ENCODE measurements at places on chromosomes 2 and 18.

DNA sequence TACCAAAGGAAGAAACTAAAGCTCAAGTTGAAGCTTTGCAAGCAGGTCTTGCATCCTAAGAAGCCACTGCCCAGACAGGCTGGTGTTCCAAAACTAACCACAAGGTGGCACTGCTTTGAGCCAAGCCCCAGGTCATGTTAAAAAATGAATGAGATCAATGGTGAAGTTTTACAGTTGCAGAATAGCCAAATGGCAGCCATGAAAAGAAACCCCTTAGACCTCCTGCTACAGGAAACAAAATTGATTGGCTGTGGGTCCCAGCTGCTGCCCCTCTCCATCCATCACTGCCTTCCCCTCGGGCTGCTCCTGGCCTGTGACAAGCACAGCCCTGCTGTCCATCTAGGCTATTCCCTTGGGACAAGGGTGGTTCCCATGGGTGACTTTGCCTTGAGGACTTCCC is 20.7 kb upstream of the MREG start:
- peak; percentile 91 for DNase-seq

DNA sequence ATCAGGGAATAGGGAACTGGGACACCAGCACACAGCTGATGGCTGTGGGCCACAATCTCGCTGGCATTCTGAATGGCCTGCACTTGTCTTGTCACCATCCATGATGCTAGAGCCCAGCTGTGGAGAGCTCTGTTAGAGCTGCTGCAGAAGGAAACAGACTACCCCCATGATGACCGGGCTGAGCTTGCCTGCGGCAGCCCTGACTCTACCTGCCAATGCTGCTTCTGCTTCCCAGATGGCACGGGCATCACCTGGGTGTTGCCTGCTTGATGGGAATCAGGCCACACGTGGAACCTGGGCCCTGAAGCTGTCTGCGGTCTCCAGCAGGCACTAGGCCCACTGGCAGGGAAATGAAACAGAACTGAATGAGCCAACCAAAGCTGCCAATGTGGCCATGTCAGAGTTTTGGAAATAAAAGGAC is 11.2 kb upstream of the DAW1 start:
- no peak for DNase-seq

GRCh38 chr2:215022910-215023309 is 115.5 kb downstream of the ABCA12 start:
- no peak for DNase-seq

- DNase-seq, result no peak
Measured at GRCh38 chr18:3340682-3341097, 78.8 kb downstream of the MYL12B start.

DNA sequence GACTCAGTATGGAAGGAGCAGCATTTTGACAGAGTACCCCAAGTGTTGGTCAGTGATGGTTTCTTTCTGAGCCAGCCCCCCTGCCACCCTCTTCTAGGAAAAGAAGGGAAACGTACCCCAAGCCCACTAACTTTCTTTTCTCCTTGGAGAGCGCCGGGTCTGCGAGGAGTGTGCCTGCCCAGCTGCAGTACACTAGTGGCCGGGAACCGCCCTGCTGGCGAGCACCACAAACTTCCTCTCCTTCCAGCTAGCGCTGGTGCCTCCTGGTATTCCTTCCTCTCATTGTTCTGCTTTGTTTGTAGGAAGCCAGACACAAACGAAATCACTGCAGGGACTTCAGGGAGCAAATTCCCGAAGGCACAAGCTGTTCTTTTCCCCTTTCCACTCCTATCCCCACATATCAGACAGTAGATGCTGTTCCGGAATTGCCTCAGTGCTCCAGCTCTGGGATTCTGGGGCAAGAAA is 1.8 kb downstream of the CCDC85A start:
- DNase-seq, result peak; percentile 78

- DNase-seq, result peak; percentile 71
Measured at GRCh38 chr2:176130957-176131847, 1.7 kb downstream of the HOXD8 start.

DNA sequence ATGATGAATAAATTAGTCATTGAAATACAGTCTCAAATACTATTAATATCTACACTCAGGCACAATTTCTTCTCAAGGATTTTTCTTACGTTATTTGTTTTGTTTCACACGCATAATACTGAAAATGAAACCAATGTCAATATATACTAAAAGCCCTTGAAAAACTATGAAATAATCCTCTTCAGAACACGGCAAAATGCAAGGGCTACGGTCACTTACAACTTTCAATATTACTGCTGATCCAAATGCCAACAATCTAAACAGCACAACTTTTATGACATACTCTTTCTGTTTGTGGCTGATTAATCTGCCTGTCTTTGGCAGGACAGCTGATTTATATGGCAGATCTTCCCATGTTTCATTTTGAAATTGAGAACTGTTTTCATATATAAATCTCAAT is 68.3 kb downstream of the LRPPRC start:
- no peak for DNase-seq

DNA sequence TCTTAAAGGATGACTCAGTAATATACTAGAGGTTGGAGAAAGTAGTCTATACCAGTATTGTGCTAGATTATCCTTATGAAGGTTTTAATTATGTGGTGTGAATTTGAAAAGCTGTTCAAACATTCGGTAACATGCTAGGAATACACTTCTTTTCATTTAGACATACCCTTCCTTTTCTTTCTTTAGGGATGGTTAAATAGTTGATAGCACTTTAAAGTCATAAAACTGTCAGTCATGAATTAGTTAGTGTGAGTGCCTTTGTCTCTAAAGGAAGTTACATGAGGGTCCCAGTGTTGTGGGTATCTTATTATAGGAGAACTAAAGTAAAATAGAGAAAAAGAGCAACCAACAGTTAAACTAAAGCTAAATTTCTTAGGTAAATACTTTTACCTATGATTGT is 149.3 kb downstream of the CSRNP3 start:
- DNase-seq, result no peak

DNA sequence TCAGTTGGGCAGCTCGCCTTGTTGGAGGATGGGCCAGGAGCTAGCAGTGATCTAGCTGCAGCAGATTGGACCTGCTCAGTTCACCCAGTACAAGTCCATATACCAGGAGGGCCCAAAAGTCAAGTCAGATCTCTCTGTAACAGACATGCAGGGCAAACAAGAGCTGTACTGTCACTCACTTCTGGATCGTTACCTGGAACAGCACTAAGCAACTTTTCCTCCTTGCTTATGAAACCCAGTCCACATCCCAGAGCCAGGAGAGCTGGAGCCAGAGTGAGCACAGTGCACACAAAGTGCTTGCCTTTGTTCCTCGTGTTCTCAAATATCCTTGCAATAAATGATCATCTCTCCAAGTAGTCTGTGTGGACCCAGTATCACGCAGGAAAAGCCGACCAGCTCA is 244.1 kb upstream of the FOSL2 start:
- DNase-seq, result no peak

DNA sequence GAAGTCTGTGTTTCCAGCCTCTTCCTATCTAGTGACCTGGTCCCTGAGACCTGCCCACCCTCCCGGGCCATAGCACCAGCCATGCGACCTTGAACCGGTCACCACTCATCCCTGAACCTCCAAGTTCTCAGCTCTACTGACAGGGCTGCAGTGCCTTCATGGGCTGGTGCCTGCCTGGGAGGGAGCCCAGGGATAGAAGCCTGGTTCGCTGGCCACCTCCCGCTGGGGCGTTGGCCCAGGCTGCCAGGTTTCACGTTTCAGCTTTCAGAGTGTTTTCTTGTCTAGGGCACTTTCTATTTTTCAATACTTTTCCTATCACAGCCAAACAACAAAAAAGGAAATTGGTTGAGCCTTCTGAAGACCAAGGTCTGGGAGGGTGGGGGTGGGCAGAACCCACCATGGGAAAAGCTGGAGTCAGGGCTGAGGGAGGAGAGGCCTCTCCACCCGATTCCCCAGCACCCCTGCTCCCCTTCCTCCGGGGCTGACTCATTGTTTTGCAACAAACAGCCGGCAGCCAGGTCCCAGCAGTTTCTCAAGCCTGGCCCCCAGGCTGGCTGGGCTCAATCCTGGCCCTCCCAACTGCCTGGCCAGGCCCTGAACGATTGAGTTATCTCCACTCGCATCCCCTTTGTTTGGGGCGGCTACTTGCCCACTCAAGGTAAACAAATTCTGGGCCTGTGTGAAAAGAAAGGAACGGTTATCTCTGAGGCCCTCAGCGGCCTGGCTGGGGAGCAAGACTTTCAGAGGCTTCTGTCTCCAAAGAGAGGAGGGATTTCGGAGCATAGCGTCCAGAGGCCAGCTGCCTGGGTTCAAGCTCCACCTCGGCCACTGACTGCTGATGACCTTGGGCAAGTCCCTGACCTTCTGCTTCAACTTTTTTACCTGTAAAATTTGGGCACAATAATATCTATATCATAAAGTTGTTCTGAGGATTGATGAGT is 47.5 kb downstream of the ZFP36L2 start:
- peak; percentile 70 for DNase-seq

GRCh38 chr2:212282671-212283261 is 255.8 kb downstream of the ERBB4 start:
- no peak for DNase-seq

GRCh38 chr18:6058941-6059340 is 163.6 kb upstream of the TMEM200C start:
- DNase-seq, result peak; percentile 45

- no peak for DNase-seq
Measured at GRCh38 chr2:157349949-157350515, 24.4 kb upstream of the ERMN start.

DNA sequence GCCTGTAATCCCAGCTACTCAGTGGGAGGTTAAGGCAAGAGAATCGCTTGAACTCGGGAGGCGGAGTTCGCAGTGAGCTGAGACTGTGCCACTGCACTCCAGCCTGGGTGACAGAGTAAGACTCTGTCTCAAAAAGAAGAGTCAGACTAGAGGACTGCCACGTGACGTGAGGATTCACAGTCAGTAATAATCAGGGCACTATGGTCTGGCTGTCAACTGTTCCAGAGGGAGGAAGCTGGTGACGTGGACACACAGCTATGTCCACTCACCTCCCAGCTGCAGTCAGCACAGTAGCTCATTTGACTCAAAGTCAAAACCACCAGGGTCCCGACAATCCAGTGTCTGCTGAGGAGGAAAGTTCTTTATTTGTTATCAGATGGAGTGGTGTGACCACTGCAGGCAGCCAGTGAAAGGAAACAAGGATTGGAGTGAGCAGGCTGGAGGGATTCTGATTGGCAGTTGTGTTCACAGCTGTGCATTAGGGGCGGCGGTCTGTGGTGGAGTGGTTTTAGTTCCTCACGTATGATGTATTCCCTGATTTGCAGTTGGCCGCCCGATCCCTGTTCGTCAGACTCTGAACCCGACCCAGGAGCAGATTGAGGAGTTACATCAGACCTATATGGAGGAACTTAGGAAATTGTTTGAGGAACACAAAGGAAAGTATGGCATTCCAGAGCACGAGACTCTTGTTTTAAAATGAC is 37.9 kb downstream of the MOGAT1 start:
- peak; percentile 89 for DNase-seq

DNA sequence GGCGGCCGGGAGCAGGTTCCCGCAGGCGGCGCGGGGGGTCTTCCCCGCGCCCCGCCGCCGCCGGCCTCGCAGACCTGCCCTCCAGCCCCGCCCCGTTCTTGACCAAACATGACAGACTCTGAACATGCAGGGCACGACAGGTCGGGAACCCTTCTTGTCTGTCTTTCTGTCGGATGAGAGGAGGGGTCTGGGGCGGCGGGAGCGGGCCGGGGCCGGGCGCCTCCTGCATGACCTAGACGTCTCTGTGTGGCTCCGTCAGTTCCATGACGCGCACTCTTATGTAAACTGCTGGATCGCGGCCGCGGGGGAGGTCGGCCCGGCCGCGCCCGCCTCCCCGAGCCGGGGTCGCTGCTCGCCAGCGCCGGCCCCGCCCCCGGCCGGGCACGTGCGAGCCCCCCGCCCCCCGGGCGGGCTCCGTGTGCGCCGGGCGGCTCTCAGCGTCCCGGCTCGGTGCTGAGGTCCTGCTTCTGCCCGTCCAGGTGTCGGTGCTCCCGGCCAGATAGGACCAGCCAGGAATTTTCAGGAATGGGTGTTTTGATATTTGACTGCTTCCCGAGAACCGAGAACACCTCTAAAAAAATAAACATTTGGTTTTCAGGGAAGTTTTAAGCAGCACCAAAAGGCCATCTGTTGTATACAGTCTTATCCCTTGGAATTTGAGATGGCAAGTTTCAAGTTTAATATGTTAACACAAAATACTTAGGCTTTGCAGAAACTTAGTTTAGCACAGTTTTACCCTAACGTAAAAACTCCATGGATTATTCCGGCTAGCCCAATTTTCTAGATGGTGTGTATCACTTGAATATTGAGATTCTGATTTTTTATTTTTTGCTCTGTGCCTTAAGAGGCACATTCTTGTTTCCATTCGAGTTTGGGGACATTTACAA is 733 bp downstream of the ZC3H6 start:
- DNase-seq, result peak; percentile 94

DNA sequence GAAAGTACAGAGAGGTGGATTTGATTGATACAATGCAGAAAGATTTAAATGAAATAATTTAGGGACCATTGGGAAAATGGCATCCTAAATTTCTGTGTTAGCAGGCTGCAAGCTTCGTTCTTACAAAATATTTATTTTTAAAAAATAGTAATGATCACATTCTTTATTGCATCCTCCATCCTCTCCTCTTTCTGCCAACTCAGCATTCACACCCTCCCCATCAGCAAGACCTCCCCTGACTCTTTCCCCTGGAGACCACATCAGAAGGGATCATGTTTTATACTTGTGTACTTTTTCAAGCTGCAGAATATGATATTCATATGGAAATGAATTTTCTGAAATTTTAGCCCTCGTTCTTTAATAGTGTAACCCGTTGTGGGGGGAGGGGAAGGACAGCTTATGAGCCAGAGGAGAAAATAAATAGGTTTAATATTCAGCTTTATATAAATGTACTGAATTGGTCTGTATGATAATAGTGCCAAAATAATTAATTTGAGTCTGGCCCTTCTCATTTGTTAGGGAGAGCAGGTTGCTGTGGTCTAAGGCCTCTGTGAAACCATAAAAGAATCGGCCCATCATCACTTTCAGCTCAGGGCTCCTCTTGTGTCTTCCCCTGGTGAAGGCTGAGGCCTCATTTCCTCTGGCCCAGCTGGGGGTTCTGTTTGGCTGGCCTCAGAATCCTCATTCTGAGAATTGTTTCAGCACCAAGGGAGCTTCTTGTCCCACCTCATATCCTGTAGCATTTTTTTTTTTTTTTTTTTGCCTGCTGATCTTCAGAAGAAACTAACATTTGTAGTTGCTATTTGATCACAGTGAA is 330.8 kb downstream of the TXNL1 start:
- DNase-seq, result no peak

DNA sequence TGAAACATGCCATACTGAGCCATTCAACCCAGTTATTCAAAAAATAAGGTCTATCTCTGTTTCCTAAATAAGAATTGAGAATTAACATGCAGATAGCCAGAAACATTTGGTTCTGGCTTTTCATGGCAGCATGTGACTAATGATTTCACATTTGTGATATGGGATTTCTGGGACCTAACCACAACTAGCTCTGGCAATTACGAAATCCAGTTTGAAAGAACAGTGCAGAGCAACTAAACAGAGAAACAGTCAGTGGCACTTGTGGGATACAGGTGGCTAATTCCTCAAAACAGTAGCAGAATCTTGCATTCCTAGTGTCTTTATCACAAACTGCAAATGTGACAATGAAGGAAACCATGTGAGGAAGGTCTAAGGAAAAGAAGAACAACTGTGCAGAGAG is 637.8 kb upstream of the CHAC2 start:
- no peak for DNase-seq

- no peak for DNase-seq
Measured at GRCh38 chr18:48792611-48793380, 158.0 kb downstream of the SMAD7 start.

Measured in eye (tissue), 1 donor.